ENCODE measurements at places on chromosomes 4 and X.

DNA sequence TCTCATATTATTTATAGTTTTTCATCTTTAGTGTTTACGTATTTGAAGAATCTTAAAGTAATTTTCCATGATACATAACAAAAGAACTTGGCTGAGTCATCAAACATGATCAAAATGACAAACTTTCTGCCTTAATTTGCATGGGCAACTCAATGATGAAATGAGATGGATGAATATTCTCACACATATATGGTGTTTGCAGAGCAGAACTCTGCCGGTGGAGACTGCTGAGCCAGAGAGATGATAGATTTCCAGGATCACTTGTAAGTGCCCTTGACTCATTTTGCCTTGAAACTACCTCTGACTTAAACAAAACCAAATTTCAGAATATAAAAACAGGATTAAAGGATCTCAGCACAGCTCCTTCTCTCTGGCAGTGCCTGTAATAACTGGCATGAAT lies 38.2 kb downstream of the TRPC3 start:
- DNase-seq: no peak

- no peak for DNase-seq
These were observed 113.8 kb upstream of the STIM2 start for GRCh38 chr4:26746802-26747213.

GRCh38 chrX:94743478-94743877 lies 1069.5 kb downstream of the FAM133A start:
- DNase-seq: no peak

GRCh38 chrX:68945603-68946228 lies 116.9 kb downstream of the EFNB1 start:
- no peak for DNase-seq

DNA sequence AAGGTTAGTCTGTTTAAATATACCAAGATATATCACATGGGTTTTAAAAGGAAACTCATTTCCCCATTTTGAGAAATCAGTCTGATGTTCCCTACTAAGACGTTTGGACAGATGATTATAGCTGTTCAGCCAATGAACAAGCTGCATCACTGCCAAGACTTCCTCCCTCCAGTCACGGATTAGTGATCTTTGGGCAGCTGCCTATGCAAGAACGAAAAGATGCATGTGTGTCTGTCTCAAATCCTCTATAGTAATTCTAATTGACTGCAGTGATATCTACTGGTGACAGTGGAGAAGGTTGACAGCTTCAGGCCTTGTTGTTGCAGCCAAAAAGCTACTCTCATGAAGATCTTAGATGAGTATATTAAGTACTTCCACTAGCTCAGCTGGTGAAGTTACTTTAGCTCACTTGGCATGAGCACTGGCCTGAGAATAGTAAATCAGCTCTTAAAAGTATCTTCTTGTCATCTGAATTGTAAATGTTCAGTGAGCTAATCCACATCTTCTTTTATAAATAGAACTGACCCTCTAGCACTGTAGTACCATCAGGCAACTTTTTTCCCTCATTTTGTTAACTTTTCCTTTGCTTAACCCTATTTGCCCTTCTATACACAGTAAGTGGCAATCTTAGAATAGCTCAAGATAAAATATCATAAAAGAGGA lies 134.5 kb upstream of the PCDH10 start:
- no peak for DNase-seq

- no peak for DNase-seq
These were observed 731.8 kb downstream of the KCTD8 start for GRCh38 chr4:43716721-43717395.

DNA sequence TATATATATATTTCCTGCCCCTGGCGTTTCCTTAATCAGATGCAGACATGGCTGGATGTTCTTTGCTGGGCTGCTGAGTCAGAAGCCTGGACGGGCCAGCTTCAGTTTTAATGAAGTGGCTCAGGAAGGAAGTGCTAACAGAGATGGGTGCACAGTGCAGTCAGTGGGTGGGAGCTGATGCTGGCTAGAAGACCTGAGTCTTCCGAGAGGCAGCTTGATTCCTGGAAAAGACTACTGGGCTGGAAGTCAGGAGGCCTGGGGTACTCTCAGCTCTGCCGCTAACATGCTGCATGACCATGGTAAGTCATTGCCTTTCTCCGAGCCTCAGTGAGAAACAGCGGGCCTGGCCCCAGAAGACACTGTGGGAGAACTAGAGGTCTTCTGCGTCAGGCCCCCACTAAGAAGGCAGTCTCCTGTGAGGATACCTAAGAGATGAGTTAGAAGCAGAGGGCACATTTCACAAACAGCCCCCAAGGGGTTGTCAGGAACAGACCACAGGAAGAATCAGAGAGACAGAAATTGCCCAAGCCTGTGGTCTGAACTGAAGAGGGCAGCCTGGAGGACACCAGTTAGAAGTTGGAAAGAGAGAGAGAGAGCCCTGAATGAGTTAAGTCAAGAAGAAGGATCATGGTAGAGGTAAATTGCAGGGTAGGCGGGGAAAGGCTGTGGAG lies 8.3 kb upstream of the CD40LG start:
- DNase-seq: no peak

DNA sequence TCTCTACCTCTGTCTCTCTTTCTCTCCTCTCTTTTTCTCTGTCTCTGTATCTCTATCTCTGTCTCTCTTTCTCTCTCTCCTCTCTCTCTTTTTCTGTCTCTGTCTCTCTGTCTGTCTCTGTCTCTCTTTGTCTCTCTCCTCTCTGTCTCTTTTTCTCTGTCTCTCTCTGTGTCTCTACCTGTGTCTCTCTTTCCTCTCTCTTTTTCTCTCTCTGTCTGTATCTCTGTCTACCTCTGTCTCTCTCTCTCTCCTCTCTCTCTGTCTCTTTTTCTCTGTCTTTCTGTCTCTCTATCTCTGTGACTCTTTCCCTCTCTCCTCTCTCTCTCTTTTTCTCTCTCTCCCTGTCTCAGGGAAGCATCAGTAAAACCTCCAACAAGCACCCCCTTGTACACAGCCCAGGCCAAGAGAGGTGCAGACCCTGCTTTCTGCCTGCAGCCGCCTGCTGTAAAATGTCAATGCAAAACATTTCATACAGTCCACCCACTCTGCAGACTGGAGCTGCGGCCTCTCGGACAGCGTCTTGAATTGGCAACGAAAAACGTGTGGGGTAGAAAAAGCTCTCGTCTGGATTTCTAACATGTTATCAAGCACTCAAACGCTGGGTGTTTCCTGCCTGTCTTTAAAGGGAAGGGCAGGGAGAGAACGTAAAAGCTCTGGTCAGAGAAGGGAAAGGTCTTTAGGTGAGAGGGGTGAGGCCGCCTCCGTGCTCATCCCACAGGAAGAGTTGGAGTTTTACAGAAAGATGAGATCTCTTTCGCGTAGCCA lies 3.7 kb upstream of the SHOX start:
- no peak for DNase-seq

- no peak for DNase-seq
These were observed 82.9 kb downstream of the CLCN4 start for GRCh38 chrX:10239611-10240064.

DNA sequence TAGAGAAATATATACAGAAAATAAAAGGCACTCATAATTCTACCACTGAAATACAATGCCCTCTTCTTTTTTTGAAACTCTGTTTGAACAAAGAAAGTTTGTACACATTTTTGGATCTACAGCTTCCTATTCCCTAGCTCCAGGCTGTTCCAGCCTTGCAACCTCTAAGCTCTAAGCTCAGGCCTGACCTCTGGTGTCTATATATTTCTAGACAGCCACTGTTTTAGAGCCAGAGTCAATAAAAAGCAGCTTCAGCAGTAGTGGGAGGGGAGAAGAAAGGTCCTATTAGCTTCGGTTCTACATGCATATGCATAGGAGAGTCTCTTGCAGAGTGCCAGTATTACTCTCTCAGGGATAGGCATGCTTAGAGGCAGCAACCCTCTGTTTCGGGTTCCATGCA lies 39.7 kb downstream of the CLDN2 start:
- DNase-seq: no peak

GRCh38 chrX:9320940-9321339 lies 143.9 kb upstream of the TBL1X start:
- DNase-seq: no peak

DNA sequence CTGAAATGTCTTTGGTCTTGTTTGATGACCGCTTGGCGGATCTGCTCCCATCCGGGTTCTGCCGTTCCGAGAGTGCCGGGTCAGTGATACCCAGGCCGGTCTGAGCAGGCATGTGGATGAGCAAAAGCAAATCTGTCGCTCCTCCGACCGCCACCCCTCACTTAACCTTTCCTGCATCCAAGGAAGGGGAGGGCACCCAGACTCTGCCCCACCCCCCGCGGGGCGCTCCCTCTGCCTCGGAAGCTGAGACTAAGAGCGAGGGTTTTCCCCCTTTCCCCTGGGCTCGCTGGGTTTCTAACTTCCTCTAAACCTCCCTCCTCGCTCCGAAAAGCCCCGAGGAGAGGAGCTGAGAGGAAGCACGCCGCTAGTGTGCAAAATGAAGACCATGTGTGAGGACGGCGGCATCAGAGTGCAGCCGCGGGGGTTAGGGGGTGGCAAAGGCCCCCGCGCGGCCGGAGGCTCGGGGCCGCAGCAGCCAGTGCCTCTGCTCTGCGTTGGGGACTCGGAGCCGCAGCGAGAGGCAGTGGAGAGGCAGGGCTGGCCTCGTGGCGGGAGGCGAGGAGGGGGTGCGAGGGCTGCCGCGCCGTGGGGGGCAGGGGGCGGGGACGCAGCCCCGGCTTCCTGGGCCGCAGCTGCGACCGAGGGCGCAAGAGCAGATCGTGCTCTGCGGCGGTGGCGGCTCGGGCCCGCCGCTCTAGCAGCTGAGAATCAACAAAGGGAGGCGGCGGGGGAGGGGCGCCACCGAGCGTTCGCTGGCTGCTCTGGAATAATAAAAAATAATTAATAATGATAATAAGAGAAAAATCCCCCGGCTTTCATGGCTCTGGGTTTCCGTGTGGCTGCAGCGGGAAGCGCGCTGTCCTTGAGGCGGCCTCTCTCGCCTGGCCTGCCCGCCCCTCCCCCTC lies 55.8 kb upstream of the BCOR start:
- DNase-seq: peak; percentile 56

DNA sequence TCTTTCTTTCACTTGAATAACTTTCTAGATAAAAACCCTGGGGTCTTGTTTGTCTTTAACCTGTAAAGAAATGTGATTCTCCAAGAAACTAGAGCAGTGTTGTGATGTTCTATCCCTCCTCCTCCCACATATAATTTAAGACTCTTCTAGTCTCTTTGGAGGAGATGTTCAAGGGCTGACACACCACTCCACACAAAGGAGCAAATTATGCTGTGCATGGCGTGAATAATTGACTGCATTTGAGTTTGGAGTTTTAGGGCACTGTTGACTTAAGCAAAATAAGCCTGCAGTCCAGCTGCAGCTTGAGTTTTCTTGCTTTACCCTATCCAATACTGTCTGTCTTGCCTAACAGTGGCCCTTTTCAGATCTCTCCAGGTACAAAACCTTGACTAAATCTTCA lies 119.7 kb downstream of the CHRDL1 start:
- no peak for DNase-seq

DNA sequence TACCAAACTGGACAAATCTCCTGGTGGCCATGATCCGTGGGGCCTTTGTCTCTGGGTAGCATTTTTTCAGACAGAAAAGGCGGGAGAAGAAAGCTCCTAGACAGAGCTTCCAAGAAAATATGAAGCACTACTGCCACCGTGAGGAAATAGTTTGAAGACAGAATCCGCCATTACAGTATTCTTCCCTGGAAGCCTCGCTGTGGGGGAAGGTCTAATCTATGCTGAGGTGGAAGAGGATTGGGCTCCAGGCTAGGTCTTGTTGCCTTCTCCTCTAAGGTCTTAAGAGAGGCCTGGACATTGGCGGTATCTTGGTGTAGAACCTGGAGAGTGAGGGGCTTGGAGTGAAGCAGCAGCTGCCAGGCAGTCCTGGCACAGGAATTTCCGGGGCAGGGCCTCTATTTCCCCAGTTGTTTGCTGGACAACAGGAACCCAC lies 218.9 kb downstream of the OR13H1 start:
- DNase-seq: no peak

DNA sequence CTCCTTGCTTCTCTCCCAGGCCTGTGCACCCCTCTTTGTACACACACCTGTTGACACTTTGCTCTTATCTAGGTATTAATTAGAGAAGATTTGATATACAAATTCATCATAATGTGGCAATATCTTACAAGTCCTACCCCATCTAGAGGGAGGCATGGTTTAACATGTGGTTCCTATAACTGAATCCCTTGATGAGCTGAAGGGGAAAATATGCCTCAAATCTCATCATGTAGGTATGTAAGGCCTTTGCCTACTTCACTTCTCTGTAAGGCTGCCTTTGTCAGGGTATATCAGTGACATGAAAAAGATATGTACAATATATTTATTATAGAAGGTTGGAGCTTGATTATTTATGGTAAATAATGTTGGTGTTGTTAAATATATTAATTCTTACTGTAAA lies 31.9 kb downstream of the HTR2C start:
- no peak for DNase-seq

DNA sequence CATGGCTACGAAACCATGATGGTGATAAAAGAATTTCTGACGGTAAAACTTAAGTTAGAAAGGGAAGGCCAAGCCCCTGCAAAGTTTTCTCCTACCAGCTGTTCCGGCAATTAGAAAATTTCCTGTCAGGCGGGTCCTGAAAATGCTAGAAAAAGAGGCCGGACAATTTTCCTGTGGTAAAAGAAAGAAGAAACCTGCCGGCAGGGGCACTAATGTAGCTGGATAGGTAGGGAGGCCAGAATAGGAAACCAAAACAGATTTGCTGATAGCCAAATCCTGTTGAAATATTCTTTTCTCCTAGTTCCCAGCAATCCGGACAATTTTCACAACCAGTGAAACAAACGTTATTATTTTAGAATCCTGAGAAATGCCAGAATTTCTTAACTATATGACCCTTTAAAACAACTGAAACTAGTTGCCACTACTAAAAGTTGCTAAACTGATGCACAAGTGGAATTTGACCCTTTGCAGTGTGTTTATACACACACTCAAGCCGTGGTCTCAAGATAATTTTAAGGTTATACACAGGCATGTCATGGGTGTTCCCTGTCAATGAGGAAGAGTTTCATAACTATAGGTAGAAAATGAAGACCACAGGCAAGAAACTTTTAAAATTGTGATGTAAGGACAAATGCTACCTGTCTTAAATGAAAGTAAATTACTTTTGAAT lies 47.7 kb downstream of the RPS6KA3 start:
- no peak for DNase-seq

DNA sequence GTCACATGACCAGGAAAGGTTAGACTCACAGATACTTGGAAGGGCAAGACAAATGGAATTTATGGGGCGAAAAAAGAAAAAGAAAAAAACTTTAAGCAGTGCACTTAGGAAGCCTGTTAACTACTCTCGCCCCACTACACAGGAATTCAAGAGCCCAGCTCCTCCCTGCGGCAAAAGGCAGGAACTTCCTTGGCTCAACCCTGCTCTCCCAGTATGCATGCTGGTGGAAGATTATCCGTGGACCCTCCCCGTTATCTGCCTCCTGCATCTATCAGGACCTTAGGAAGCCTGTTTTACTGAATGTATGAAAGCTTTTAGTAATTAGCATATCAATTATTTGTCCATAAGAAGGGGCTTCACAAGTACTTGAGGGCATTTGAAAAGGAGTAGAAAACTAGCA lies 40.1 kb upstream of the RPA4 start:
- no peak for DNase-seq

- no peak for DNase-seq
These were observed 435.8 kb downstream of the SPRY1 start for GRCh38 chr4:123832173-123833026.

GRCh38 chr4:10204401-10205058 lies 87.9 kb upstream of the WDR1 start:
- DNase-seq: no peak
